ENCODE measurements at places on chromosomes 13 and 19.
A peak's percentile ranks its signal among the peaks of the same experiment; 100 is the strongest.

GRCh38 chr13:24134231-24134630 is 26.3 kb upstream of the SPATA13 start:
- DNase-seq, result no peak

DNA sequence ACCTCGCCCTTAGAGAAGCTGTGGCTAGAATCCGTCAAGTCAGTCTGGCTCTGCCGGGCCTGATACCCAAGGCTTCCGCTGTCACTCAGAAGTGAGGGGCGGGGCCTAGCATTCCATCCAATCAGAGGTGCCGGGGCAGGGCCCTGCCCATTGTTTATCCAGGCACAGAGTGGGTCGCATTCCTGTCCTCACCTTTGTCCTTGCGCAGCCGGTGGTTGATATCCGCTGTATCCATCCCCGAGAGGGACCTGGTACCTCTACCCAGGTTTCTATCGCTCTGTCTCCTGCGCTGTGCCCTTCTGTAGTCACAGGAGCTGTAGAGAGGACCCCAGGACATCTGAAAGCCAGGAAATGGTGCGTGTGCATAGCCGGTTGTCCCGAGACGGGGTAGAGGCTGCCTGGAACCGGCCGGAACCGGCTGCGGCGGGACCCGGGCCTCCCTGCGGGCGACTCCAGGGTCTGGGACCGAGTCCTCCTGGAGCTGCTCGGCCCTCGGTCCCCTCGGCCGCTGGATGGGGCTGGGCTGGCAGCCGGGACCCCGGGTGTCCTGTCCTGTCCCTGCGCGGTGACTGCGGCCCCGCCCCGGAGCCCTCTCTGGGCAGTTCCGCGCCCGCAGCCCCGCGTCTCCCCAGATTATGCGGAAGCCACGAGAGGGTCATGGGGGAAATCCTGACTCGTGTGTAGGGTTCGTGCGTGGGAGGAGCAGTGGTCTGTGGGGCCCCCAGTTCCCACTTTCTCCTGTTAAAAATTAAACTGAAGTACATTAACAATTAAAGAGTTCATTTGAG is at the start of gene ZNF763:
Gene ZNF763, plus strand, starts transcription at position 183 of the 788 bp plus-strand sequence. Its CDS starts 169 bp downstream, at position 352.
- DNase-seq, result peak; percentile 80

GRCh38 chr13:113034451-113035212 is 65.6 kb downstream of the MCF2L start:
- DNase-seq, result peak; percentile 17

DNA sequence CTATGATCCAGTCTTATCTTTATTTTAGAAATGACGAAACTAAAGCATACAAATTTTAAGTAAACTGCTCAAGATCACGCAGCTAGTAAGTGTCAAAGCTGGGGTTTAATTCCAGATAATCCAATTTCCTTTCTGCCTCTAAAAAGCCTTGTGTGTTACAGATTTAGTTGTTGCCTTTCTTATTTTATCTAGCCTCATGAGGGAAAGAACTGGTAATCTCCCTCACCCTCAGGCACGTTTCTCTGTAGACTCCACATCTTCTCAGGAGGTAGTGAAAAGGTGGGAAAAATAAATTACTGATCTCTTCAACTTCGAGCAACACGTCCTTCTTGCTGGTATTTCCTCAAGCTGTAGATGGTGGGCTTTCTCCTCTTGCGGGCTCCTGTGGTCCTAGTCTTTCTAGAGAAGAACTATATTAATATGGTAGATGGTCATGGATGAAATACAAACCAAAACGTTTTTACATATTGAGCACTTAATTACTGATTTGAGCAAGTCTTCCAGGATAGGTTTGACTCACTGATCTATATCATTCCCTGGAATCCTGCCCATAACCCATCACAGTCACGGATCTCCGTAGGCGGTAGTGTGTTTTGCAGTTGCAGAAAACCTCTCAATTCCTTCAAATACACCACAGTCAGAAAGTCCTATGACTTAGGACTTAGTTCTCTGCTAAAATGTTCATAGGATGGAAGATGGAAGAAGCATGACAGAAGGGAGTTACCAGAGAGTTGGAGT is 519.5 kb downstream of the DCT start:
- DNase-seq, result no peak

GRCh38 chr19:17505223-17505622 is 6.2 kb upstream of the PGLS start:
- DNase-seq, result no peak

DNA sequence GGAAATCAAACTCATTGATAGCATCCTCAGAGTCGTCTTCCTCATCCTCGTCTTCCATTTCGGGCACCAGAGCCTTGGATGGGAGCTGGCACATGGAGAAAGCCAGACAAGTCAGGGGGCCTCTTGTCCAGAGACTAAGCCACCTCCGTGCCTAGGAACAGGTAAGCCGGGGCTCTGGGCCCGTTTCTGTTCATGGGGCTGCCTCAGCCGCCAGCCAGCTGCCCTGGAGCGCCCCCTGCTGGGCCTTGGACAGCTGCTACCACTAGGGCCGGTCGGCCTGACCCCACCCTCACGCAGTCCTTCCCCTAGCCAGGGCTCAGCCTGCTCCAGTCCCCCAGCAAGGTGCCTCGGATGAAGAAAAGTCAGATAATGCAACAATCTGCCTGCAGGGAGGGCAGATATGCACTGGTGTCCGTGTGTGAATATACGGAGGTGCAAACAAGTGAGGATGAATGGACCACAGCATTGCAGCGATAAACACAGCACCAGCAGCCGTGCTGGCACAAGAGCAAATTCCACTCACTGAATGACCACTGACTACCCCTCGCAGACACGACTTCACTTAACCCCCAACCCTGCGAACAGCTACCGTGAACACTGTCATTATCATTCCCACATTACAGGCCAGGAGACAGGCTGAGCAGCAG is 11.9 kb upstream of the PRKD2 start:
- peak; percentile 68 for DNase-seq

- no peak for DNase-seq
These were observed 539.3 kb downstream of the LIG4 start for GRCh38 chr13:107675847-107676550.

- DNase-seq, result no peak
These were observed 474 bp upstream of the FAM174C start for GRCh38 chr19:1274852-1275259.

DNA sequence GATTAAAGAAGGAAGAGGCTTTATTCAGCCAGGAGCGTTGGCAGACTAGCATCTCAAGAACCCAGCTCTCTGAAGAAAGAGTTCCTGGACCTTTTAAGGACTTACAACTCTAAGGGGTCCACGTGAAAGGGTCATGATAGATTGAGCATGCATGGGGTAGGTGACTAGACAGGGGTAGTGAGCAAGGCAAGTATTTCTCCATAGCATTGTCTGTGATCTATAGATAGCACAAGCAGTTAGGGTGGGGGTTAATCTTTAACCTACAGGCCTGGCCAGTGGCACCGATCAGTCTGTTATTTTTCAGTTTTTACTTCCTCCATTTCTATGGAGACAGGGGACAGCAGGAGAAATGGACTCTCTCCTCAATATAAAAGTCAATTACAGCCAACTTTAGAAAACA is 983.7 kb downstream of the SLITRK1 start:
- DNase-seq, result no peak

- no peak for DNase-seq
These were observed 21.9 kb upstream of the SLC35E1 start for GRCh38 chr19:16594131-16594586.

DNA sequence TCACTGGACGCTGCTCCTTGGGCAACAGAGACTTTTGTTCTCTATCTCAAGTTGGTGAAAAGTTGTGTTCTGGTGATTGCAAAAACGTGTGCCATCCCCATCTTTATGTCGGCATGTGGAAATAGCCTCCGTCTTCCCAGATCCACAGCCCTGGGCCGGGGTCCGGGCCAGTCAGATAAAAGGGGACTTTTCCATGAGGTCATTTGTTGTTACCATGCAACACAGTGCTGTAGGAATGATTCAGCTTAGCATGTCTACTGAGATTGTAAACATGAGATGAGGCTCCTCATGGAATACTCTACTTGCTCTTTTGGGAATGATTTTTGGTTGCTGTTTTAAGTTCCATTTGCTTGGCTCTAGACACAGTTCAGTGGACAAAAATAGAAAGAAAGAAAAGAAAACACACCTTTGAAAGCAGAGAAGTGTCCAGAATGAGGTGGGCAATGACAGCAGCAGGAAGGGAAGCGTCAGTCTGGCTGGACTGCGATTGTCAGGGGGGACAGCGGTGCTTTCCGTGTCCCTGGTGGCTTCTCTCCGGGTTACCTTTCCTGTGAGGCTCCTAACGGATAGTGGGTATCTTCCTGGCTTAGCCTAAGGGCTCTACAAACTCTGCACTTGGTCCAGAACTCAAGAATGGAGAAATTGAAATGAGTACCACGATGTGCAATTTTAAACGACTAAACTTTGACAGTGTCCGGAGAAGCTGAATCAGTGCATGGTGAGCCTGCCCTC is 91.6 kb downstream of the TEX29 start:
- no peak for DNase-seq

- DNase-seq, result peak; percentile 73
These were observed 193.0 kb upstream of the NBEA start for GRCh38 chr13:34749046-34749445.

GRCh38 chr13:97448503-97449251 is 14.7 kb downstream of the RAP2A start:
- DNase-seq, result no peak

DNA sequence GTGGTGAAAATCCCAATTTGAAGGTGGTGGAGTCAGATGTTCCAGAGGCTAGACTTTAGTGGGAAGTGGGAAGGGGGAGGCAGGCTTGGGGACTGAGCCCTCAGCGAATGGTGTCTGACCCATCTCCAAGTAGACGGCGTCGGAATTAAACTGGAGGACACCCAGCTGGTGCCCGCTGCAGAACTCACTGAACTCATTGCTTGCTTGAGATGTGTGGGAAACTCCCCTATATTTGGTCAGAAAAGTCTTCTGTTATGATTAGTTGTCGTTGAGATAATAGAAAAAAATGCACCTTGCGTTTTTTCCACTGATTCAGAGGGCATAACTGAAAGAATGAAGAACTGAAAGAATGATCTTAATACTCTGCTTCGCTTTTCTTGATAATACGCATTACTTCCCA is 871 bp upstream of the ZNF583 start:
- peak; percentile 4 for DNase-seq

GRCh38 chr13:96003304-96003703 is 49.9 kb downstream of the UGGT2 start:
- peak; percentile 14 for DNase-seq

DNA sequence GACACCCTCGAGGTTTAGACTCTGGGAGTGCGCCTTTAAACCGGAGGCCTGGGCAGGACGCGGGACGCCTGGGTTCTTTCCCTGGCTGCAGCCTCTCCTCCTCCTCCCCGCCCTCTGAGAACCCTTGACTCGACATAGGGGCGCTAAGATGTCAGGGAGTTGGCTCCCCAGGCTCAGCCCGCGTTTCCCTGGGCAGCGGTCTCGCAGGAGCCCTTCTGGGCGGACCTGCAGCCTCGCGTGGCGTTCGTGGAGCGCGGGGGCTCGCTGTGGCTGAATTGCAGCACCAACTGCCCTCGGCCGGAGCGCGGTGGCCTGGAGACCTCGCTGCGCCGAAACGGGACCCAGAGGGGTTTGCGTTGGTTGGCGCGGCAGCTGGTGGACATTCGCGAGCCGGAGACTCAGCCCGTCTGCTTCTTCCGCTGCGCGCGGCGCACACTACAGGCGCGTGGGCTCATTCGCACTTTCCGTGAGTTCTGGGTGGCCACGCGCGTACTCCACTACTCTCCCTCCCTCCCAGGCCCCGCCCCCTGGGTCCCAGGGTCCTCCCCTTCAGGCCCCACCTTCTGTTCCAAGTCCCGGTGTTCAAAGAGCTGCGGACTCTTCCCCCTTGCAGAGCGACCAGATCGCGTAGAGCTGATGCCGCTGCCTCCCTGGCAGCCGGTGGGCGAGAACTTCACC is 1.3 kb downstream of the ICAM5 start:
- DNase-seq, result peak; percentile 59

DNA sequence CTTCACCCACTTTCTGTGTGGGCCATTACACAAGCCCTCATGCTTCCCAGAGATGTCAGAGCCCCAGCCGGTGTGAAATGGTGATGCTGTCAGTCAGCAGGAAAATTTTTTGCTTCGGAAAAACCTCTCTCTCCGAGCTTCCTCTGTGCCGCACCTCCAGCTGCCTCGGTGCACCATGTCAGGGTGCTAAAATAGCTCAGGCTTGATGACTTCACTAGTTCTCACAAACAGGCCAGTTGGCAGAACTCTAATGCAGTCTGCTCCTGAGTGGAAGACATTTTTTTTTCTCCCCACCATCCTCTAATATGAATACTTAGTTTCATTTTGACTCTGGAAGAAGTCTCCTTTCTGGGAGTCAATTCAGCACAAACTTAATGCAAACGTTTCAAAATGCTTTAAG is 71.3 kb downstream of the KLF12 start:
- DNase-seq, result no peak

GRCh38 chr13:98280176-98280510 is 103.1 kb upstream of the RNF113B start:
- no peak for DNase-seq

GRCh38 chr13:20664351-20664750 is 39.1 kb upstream of the IL17D start:
- no peak for DNase-seq

DNA sequence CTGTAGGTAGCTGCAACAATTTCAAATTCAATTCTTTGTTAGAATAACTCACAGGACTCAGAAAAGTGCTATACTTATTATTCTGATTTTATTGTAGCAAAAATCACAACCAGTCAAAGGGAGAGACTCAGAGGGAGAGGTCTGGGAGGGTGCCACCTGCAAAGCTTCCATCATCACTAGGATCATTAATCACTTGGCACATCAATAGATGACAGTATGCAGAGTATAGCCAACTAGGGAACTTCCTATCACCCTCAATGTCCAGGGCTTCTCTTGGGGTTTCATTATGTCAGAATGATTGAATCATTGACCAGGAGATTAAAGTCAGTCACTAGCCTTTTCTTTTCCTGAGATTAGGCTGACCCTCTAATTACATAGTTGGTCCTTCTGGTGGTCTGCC is 431.3 kb upstream of the ATXN8OS start:
- no peak for DNase-seq

- DNase-seq, result peak; percentile 41
These were observed 22.0 kb downstream of the GGACT start for GRCh38 chr13:100566543-100566942.
